ENCODE measurements at places on chromosomes 7 and 10.

DNA sequence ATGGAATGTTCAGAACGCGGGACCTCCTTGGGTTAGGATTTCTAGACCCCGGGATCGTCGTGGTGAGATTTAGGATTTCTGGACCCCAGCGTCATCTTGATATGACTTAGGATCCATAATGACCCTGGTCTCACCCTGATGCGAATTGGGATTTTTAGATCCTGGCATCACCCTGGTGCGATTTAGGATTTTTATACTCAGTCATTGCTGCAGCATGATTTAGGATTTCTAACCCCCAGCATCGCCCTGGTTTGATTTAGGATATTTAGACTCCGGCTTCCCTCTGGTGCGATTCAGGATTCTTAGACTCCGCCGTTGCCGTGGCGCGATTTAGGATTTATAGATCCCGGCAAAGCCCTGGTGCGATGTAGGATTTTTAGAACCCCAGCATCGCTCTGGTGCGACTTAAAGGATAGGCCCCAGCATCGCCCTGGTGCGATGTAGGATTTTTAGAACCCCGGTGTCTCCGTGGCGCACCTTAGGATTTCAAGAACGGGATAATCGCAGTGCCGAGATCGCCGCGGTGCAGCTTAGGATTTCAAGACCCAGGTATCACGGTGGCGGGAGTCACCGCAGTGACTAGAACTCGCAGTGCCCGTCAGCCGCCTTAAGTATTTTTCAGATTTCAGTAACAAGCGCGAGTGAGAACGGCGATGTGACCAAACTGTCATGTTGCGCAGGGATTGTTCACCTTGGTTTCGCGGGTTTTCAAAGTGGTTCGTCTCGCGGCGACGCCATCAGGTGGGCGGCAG, 814 bp downstream of the MEST start:
- DNase-seq = no peak

DNA sequence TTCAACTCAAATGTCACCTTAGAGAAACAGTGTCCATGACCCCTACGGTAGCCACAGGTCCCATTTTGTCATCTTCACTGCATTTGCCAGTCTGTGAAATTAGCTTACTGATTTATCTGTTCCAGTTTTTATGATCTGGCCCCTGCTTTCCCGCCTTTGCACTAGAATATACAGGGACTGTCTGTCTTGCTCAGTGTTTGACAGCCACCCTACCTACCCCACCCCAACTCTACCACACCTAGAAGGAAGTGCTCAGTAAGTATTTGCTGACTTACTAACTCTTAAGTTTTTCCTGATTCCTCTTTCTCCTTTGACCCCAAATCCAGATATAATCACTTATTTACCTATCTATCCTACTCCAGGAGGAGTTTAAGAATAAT, 49.5 kb downstream of the CREB3L2 start:
- no peak for DNase-seq

DNA sequence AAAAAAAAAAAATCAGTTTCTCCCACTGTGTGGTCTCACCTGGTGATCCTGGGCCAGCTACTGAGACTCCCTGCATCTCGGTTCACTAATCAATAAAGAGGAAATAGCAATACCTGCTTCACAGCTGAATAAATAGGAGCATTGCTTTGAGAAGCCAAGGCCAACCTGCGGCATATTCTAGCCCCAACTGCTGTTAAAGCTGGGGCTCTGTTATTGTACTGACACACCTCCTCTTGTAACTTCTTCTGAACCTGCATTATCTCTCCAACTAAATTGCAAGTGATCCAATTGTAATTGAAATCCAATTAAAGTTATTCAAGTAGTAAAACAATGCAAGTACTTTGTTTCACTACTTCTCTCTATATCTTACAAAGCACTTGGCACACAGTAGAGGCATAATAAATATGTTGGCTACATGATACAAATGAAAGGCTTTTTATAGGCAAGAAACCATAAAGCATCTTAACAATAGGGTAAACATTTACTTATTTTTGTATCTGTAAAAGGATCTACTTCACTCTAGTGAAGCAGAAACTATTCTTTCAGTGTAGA, 38.4 kb downstream of the AMPH start:
- no peak for DNase-seq

- DNase-seq = no peak
Measured at GRCh38 chr7:104775531-104775930, 238.5 kb upstream of the KMT2E start.

DNA sequence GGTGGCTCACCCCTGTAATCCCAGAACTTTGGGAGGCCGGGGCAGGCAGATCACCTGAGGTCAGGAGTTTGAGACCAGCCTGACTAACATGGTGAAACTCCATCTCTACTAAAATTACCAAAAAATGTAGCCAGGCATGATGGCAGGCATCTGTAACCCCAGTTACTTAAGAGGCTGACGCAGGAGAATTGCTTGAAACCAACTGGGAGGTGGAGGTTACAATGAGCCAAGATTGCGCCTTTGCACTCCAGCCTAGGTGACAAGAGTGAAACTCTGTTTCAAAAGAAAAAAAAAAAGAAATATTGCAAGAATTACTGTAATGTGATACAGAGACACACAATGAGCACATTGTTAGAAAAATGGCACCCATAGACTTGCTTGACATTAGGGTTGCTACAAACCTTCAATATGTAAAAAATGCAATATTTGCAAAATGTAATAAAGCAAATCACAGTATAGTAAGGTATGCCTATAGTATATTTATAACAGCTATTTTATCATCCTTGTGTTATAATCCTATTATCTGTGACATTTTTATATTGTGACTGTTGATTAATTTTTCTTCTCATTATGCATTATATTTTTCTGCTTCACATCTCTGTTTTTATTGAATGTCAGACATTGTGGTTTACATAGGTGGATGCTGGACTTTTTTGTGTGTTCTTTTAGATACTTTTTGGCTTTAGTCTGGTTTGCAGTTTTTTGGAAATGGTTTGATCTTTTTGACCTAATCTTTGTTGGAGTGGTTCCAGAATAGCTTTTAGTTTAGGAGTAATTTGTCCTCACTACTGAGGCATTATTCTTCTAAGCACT, 55.4 kb upstream of the HELLS start:
- no peak for DNase-seq

DNA sequence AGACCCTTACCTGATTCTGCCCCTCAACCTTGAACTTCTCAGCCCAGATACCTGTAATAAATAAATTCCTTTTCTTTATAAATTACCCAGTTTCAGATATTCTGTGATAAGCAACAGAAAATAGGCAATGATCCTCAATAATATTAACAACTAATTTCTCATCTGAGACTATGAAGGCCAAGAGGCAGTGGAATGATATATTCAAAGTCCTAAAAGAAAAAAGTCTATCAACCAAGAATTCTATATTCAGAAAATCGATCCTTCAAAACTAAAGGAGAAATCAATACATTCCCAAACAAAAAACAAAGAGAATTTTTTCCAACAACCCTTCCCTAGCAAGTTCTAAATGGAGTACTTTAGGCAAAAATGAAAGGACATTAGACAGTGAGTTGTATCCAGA, 279.6 kb downstream of the PTPRN2 start:
- DNase-seq = no peak

DNA sequence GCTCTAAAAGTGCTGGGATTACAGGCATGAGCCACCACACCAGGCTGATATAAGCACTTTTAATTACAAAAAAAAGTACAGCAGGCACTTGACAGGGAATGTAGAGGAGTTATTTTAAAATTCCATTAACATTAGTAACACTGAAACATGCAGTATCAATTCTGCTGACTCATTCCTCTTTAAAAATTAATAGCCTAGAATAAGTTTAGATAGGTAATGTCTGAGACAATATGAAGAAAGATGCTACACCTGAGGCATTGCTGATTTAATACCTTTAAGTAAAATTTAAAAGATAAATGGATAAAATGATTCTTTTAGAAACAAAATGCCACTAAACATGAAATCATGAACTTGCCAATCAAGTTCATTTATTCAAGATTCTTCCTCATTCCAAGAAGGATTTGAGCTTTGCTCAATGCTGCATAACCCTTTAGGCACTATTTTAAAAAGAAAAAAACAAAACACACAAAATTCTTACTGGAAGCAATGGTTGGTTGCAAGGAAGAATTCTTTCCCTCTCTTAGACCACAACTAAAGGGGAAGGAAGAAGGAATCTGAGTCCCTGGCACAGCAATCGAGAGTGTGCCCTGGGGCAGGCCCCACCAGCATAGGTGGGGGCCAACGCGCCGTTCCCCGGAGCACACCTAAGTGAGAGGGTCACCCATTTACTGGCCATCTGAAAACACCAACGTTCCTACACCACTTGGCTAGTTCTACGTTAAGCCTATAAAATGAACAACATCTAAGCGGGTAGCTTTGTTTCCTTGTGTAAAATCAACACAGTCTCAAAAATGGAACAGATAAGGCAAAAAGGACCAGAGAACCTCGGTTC, 26.6 kb downstream of the ESYT2 start:
- DNase-seq = no peak

DNA sequence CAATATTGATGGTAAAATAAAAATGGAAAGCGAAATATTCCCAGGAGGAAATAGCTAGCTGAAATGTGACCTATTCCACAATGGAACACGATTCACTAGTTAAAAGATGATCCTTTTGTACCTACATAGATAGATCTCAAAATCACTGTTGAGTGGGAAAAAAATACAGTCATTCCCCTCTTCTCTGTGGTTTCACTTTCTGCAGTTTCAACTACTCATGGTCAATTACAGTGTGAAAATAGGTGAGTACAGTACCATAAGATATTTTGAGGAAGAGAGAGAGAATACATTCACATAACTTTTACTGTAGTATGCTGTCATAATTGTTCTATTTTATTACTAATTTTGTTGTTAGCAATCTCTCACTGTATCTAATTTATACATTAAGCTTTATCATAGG, 56.0 kb upstream of the COL13A1 start:
- no peak for DNase-seq

- DNase-seq = peak; percentile 27
Measured at GRCh38 chr10:119131512-119132240, 27.8 kb downstream of the DENND10 start.
